ENCODE measurements at places on chromosomes 7 and 10. TPM values are rescaled to one million over a fixed set of nuclear protein-coding genes. Genes with fewer than 3 reads are reported as not detected.

DNA sequence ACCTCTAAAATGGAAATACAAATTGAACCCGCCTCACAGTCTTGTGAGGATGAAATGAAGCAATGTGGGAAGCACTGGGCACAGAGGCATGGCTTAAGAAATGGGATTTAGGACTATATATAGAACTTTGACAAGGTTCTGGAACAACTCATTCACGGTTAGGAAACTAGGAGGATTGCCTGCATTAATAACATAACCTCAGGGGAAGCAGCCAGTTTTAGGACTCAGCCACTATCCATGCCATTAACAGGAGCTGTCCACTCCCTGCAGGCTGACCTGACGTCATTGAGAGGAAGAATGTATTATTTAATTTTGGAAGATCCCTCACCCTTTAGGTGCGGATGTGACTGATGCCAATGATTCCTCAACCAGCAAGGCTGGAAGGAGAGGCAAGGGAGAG, 34.8 kb downstream of the ITGB8 start:
- no peak for DNase-seq

Gene UNCX
- not detected for polyA plus RNA-seq

Gene OPALIN
- not detected for polyA plus RNA-seq

Gene RAB11FIP2
- 1.9 TPM for polyA plus RNA-seq

Gene CACNA2D1
- 4.1 TPM for polyA plus RNA-seq

- no peak for DNase-seq
Measured at GRCh38 chr10:47094636-47095035, 183.4 kb downstream of the PTPN20 start.

GRCh38 chr7:132836746-132837145, 245.1 kb downstream of the CHCHD3 start:
- DNase-seq, result no peak

DNA sequence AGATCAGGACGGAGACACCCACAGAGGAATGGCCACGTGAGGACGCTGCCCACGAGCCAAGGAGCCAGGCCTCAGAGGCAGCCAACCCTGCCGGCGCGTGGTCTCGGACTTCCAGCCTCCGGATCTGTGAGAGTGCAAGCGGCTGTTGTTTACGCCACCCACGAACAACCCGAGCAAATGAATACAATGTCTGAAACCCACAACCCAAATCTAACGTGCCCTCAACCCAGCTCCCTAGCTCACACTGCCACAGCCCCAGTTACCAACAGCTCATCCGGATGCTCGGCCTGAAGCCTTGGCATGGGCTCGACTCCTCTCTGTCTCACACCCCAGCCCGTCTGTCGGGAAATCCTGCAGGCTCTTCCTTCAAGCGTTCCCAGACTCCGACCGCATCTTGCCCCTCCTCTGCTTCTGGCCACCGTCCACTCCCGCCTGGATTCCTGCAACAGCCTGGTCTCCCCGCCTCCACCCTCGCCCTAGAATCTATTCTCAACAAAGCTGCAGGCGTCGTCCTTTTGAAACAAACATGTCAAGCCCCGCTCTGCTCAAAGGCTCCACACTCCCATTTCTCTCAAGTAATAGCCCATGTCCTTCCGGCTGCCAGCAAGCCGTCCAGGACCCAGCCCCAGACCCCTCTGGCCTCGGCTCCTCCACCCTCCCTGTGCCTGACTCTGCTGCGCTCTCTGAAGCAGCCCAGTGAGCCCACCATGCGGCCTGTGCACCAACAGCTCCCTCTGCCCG, 35.3 kb downstream of the STK32C start:
- no peak for DNase-seq

DNA sequence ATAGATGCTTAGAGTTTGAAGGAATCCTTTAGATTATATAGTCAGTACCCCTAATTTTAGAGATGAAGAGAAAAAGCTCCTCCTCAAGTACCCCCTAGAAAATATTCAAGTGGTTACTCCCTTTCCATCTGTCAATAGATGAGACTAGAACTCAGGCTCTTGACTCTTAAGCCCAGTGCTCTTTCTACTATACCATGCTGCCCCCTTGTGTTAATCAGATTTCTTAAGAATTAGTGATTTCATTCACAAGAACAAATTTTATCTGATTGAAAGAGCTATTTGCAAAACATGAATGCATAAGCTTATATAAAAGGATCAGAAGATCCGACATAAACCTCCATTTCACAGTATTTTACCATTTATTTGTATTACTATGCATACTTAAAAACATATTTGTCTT, 179.3 kb downstream of the TFEC start:
- DNase-seq, result peak; percentile 66

- DNase-seq, result no peak
Measured at GRCh38 chr7:18302097-18302496, 193.5 kb upstream of the HDAC9 start.

- no peak for DNase-seq
Measured at GRCh38 chr7:35753761-35754603, 46.9 kb upstream of the SEPTIN7 start.

Gene FZD8
- polyA plus RNA-seq, result 7.5 TPM

- DNase-seq, result peak; percentile 69
Measured at GRCh38 chr7:56105508-56105907, 768 bp downstream of the CHCHD2 start.

DNA sequence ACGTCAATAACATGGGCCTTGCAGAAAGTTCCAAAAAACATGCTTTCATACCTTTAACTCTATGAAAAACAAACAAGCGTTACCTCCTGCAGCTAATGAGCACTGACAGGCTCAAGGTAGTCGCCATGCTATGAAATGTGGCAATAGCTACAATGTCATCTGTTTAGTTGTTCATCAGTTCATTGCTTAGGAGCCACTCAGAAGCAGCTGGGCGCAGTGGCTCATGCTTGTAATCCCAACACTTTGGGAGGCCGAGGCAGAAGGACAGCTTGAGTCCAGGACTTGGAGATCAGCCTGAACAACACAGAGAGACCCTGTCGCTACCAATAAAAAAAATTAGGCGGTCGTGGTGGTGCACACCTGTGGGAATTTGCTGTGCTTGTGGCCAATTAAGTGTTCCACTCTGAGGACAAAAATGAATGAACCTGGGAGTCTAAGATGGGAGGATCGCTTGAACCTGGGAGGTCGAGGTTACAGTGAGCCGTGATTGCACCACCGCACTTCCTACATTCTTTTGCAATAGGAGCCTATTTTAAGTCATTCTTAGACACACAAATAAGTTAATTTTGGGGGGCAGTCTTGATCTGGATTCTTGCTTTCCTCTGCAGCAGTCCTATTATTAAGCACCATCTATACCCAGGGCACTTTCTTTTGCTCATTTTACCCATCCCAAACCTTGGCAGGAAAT, 276.2 kb upstream of the KLF14 start:
- DNase-seq, result no peak

DNA sequence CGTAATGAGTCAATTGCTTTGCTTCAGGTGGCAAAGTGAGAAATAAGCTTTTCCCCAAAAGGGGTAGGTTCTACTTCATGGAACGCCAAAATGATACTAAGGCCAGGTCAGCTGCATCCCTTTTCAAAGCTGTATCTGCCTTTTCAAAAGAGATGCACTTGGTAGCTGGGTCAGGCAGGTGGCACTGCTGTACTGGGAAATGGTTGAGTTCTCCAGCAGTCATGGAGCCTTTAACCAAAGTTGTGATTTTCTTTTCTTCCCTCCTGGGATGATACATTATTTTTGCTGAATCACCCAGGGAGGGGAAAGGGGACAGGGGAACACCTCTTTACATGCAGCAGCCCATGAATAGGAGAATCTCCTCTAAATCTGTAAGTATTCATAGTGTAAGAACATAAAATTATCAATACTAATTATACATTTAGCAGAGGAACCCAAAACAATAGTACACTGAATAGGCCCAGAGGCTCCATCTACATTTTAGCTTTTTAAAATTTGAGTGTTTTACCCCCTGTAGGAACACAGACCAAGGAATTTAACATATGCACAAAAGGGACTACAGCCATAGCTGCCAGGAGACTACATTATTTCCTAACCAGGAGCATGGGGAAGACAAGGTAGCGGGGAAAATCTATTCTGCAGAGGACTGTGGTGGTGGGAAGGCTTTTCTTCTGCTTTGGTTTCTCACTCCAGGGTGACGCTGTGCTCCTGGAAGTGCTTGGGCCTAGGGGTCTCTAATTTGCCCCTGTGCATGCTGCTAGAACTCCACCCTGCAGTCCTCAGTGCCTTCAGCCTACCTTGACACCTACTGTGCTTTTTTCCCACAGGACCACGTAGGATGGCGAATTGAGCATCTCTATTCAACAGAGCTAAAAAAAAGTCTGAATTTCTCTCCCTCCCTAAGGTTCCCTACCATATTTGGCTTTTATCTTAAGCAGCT, 6.4 kb upstream of the GPR22 start:
- DNase-seq, result peak; percentile 67

DNA sequence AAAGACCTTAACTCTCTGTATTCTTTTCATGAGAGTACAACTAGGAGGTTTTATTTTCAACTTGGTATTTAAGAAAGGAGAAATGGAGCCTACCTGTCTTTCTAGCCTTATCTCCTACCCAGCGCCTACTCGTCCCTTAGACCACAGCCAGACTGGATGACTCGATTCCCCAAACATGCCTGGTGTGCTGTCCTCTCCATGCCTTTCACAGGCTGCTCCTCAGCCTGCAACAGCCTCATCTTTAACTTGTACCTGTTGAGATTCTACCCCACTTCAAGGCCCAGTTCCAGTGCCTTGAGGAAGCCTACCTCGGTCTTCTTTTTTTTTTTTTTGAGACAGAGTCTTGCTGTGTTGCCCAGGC, 29.4 kb downstream of the CPA1 start:
- no peak for DNase-seq

DNA sequence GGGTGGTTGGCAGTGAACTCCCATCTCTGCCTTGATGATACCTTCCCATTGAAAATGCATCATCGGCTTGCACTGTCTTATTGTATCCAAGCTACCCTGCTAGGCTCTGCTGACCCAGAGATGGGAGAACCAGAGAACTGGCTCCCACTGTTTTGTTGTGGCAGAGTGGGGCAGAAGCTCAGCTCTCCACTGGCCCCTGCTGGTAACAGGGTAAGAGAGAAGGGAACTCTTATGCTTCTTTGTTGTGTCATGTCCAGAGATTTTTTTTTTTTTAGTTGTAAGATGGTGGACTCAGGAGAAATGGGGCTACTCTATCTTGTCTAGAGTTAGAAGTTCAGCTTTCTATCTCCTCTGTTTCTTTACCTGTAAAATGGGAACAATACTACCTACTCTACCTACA, 100.5 kb upstream of the SDK1 start:
- DNase-seq, result peak; percentile 36

DNA sequence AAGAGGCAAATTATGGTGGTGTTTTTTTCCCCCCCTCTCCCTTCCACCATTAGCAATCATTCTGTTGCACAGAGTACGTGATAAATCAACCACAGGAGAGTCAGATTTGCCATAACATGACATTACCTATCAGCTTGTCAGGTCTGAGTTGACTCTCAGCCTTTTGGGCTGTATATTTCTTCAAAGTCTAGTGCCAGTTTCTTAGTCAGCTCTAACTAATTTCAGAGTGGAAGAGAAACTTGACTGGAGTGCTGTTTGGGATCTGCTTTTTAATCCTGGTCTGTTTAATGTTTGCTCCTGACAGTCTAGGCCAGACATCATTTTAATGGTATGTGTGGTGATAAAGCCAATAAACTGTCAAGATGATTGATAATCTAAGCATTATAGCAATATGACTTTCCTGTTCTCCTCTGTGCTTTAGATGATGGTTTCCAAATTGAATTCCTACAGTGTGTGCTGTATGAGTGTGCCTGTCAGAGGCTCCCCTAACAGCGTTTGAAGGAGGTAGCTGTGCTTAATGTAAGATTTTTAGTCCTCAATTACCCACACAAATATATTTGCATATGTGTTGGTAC, 76.9 kb downstream of the LRMDA start:
- peak; percentile 14 for DNase-seq

Gene MYOF
- 98.4 TPM for polyA plus RNA-seq

GRCh38 chr7:34830390-34830789, 172.4 kb downstream of the NPSR1 start:
- DNase-seq, result no peak

DNA sequence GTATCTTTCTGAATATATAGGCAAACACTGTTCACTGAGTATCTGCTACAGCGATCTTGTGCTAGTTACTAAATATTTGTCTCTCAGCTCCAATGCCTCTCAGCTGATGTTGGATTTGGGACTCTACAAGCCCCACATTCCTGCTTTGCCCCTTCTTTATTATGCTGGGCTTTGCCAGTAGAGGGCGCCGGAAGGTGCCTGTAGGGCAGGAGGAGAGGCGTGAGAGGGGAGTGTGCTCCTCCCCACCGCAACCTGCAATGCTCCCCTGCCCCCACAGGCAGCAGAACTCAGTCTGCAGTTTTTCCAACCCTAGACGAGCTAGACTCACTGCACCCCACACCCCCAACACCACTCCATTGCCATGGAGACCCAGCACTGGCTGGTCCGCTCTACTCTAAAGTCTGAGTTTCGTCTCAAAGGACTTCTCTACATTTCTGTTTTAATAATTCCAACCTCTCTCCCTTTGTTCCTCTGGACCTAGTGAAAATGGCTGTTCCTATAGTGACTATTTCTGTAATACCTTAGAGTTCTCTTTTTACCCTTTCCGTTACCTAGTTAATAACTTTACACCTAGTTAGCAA, 337.6 kb downstream of the CCSER2 start:
- DNase-seq, result no peak

DNA sequence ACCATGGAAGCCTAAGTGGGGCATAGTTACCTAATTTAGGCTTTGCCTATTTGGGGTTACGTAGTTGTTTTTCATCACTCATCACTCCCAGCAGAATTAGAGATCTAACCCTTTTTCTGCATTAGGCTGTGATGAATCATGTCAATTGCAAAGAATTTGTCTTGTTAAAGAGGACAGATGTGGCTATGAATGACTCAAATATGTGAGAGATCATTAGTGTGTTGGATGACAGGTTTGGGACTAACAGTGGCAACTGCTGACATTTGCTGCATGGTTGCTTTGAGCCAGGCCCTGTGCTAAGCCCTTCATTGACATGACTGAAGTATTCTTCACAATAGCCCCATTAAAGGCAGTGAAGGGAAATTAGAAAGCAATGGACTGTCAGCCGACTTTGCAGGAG, 83.4 kb upstream of the BMPER start:
- DNase-seq, result no peak

Gene TMEM236
- polyA plus RNA-seq, result 0.29 TPM

Gene CALML5
- polyA plus RNA-seq, result not detected

DNA sequence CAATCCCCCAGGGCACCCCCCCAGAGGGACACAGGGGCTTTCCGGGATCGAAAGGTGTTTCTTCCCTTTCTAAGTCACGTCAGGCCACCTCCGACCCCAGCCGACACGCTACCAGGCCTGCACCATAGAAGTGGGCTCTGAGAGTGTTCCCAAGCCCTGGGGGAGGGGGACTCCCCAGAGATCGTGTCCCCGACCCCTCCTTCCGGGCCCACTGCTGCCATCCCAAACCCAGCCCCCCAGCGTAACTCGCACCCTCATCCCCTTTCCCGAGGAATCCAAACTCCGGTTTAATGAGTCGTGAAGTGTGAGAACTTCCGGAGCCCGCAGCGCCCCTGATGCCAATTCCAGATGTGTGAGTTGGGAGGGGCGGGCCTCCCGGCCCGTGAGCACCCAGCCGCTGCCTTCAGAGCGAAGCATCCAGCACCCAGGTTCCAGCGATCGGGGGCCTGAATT, 11.3 kb downstream of the UNCX start:
- DNase-seq, result no peak

All from endothelial cell of umbilical vein (primary cell).